ENCODE measurements at places on chromosomes 2 and 18.

DNA sequence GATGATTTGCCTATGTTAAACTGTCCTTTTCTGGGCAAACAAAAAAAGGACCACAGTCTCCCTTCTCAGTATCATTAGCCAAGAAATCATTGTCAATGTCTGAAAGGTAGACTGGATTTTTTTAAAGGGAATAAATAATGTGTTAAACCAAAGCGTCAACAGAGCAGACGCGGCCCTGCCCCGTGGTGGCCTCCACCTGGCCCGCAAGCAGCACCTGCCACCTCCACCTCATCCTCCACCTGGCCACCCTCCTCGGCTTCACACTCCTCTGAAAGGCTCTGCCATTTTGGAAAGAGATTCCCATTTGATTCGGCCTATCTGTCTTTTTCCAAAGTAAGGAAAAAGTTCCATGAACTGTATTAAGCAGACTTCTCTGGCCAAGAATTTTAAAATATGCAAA is 67.9 kb upstream of the TMEM200C start:
- DNase-seq: no peak

GRCh38 chr18:49098386-49098785 is 147.6 kb upstream of the SMAD7 start:
- no peak for DNase-seq

GRCh38 chr2:133570542-133570941 is 2.3 kb upstream of the NCKAP5 start:
- no peak for DNase-seq

DNA sequence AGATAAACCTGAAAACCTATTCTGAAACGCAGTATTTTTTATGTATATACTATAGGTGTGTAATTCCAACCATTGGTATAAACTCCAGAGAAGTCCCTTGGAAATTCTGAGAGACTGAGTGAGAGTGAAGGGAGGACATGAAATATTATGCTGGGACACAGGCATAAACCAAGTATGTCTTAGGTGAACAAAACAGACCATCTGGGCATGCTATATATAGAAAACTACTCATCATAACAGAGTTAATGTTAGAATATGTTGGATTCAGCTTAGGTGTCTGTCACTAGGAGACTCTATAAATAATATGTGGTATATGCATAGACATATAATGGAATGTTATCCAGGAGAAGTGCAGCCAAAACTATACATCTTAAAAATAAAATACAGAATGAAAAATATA is 282.6 kb downstream of the LRP1B start:
- DNase-seq: no peak

- DNase-seq: no peak
Observed at GRCh38 chr2:223751012-223751411, 86.4 kb downstream of the AP1S3 start.

GRCh38 chr2:215652388-215652787 is 216.5 kb upstream of the FN1 start:
- no peak for DNase-seq

Data from GM10248 (cell line).